ENCODE measurements at places on chromosomes 13 and 19.

DNA sequence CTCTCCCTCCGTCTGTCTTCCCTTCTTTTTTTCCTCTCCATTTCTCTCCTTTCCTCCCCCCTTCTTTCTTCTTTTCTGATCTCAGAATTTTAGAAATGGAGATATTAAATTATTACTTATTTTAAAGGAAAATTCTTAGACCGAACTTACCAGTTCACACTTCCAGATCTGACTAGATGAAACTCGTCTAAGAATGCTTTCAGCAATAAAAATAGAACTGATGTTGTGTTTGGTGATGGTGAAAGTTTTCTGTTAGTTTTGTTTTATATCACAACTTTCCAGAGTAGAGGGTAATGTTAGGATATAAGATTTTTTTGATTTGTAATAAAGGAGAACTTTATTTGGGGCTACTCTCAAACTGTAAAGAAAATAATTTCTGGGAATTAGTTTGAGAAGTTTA lies 29.9 kb downstream of the UCHL3 start:
- no peak for DNase-seq

GRCh38 chr13:111051041-111051725 lies 63.9 kb upstream of the ARHGEF7 start:
- DNase-seq: no peak

DNA sequence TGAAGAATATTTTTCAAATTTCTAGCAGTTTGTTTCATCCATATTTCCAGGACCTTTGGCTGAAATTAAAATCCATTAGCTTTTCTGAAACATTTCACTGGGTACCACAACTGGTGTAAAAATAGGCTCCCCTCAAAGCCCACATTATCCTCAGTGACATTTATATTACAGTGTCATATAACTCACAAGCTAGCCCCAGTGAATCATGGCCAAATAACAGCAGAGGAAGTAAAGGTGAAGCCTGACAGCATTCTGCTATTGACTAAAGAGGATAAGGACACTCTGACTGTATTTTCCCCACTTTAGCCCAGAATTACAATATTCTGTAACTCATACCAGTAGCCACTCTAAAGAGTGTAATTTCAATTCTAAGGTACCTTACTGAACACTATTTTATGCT lies 21.9 kb downstream of the KCTD12 start:
- DNase-seq: no peak

GRCh38 chr13:47190696-47191305 lies 293.9 kb upstream of the HTR2A start:
- no peak for DNase-seq

GRCh38 chr19:13055213-13056051 lies 47.2 kb downstream of the LYL1 start:
- no peak for DNase-seq

- DNase-seq: no peak
Observed at GRCh38 chr19:10431254-10431942, 11.1 kb downstream of the PDE4A start.

GRCh38 chr13:63455938-63456337 lies 2040.3 kb upstream of the PCDH20 start:
- no peak for DNase-seq

GRCh38 chr13:42239161-42239560 lies 32.8 kb upstream of the AKAP11 start:
- DNase-seq: no peak

DNA sequence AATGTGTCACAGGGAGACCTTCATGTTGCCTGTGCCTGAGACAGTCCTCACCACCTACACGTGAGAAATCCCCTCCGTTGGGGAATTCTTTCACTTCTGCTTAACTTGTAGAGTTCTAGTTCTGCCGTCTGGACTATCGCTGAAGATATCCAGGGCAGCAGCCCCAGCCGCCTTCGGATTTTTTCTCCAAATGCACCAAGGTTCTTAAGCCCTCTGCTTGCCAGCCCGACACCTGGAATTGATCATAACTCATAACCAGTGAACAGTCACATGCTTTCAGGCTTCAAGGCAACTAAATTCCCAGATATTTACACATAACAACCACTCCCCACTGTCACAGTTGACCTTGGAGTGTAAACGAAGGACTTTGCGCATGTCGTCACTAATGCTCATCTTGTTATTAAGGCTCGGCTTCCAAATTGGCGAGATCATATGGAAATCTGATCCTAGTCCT lies 114.4 kb downstream of the RAB20 start:
- no peak for DNase-seq

DNA sequence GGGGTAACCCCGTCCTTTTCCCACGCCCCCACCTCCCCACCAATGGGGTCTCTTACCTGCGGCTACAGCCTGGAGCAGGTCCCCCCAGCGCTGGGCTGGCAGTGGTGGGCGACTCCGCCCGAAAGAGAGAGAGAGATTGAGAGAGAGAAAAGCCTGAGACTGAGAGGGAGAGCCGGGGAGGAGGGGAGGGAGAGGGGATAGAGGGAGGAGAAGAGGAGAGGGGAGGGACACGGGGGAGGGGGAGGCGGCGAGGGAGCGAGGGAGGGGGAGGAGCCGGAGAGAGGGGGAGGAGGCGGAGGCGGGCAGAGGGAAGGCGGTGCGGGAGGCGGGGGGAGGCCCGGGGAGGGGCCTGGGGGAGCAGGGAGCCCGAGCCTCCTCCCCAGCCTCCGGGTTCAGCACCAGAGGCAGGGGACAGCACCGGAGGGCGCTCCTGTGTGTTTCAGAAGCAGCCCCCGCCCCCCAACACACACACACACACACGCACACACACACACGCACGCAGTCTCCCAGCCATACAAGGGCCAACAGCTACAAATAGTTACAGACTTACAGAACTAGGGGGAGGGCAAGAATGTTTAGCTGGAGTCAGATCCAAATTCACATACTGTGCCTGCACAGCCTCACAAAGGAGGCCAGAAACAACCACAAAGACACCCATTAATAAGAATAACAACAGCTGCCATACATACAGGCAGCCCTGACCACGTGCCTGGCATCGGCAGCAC lies at the start of gene SLC8A2:
SLC8A2 (minus strand) TSS at position 161 of the 725 bp plus-strand sequence. CDS start 5,490 bp downstream, outside the sequence.
- DNase-seq: peak; percentile 61

DNA sequence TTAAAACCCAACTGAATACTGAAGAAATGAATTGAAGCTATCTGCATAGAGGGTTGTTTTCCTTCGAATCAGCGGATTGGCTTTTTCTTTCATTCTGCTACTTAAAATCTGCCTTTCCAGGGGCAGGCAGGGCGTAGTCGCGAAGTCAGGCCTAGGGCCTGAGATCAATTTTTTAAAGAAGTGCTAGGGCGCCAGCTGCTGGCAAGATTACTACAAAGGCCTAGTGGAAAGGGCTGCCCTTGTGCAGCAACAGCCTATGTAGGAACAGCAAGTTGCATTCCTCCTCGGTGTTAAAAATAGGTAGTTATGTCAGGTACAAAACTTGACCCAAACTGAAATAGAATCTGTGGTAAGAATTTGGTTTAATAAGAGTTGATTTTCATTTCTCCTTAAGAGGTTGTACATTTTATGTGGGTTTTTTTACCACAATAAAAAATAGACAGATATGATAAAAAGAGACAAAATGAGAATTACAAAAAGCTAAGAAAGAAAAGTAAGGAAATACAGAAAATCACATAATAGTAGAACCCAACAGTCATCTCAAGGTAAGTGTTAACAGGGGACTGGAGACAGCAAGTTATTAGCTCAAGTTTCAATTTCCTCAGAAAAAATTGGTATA lies 9.5 kb upstream of the URAD start:
- DNase-seq: no peak

GRCh38 chr19:1366899-1367870 lies 16.5 kb upstream of the NDUFS7 start:
- DNase-seq: no peak

DNA sequence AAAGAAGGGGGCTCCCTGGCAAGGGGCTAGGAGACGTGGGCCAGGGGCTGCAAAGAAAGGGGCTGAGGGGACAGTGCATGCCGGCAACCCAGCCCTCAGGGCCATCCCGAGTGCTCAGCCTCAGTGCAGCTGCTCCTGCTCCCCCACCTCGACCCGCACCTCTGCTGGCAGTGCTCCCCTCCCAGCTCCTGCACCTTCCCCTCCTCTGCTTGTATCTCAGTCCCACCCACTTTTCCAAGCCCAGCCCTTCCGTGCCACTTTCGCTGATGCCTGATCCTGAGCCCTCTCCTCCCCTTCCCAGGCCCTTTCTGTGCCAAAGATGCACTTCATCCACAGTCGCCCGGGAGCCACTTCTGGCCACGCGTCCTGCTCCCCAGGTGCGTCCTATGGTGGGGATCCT lies 69.9 kb upstream of the KCTD15 start:
- no peak for DNase-seq

GRCh38 chr13:39419876-39420275 lies 183.1 kb downstream of the LHFPL6 start:
- DNase-seq: no peak

- no peak for DNase-seq
Observed at GRCh38 chr13:112852392-112852791, 116.6 kb upstream of the MCF2L start.

All from activated CD4-positive, CD25-positive, alpha-beta regulatory T cell treated with anti-CD3 and anti-CD28 coated beads, Interleukin-2, amount 50 U/mL, for 72 hours (primary cell).